Fibroblast of skin of abdomen (primary cell): ENCODE measurements at places on chromosomes 4 and X.

DNA sequence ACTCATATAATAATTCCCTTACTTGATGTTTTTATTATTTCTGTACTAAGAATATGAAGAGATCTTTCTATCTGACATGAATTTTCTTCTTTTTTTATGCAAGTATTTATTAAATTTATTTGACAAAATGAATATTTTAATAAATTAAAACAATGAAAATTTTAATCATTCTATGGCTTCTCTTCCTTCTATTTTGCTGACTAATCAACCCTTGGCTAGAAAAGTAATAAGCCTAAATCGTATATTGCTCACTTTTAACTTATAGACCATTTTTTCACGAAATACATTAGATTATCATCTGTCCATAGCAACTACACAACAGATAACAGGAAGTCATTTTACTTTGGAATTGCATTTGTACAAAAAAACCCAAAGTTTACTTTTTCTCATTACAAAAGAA, 38.6 kb downstream of the PRSS12 start:
- DNase-seq = no peak

- no peak for DNase-seq
Observed at GRCh38 chr4:150008546-150008945, 69.7 kb upstream of the DCLK2 start.

- DNase-seq = no peak
Observed at GRCh38 chr4:7485096-7485495, 50.4 kb upstream of the PSAPL1 start.

GRCh38 chr4:105495667-105496066, 21.8 kb upstream of the PPA2 start:
- DNase-seq = no peak

- DNase-seq = no peak
Observed at GRCh38 chr4:25401066-25401465, 24.0 kb downstream of the ANAPC4 start.

- peak; percentile 82 for DNase-seq
Observed at GRCh38 chr4:185881430-185881829, 69.4 kb upstream of the SORBS2 start.

DNA sequence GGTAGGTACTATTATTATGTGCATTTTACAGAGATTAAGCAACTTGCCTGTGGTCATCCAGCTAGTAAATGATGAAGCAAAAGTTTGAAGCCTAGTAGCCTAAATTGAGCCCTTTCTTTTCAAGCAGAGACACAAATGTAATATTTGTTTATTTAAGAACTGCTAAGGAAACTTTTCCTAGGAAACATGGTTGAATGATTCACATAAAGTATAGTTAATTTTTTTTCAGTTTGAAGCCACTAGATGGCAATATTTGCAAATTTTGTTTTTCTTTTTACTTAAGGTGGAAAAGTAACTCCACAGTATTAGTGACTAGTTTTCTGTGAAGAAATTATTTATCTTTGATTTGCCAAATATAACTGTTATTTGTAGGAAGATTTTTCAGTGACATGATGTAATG, 52.8 kb upstream of the ANKRD17 start:
- peak; percentile 31 for DNase-seq

DNA sequence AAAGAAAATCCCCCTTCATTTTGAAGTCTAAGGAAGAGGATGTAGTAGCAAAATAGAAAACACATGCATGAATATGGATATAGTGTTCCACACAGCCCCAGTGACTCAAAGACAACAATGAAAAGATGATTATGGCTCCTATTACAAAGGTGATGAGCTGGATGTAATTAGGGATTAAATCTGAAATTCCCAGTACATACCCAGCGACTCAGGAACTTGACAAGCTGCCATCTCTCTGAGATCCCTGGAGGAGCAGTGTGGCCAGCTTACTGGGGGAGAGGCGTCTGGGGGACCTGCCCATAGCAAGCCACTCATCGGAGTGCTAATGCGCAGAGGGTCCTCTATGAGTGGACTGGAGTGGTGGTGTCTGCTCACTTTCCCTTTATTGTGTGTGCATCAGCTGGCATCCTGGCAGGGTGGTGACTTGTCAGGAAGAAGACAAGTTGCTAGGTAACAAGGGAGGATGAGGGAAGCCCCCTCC, 42.7 kb upstream of the MGST2 start:
- DNase-seq = peak; percentile 42

DNA sequence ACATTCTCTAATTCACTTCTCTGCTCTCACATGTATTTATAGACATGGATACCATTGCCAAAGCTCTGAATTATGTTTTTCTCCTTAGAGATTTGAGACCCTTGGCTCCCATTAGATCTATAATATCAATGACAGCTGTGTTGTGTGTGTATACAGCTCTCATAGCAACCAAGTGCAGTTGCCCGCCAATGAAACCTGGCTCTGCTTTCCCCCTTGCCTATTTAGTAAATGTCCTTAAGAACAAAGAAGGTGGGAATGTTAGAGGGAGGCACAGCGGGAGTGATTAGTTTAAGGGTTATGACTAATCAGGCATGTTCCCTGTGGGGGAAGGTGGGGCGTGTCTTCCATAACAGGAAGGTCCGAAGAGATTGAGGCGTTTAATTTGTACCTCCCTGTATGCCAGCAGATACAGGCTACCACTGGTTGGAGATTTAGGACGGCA, 100.5 kb upstream of the TBC1D9 start:
- peak; percentile 38 for DNase-seq

GRCh38 chr4:151860561-151861093, 99.8 kb upstream of the GATB start:
- no peak for DNase-seq

DNA sequence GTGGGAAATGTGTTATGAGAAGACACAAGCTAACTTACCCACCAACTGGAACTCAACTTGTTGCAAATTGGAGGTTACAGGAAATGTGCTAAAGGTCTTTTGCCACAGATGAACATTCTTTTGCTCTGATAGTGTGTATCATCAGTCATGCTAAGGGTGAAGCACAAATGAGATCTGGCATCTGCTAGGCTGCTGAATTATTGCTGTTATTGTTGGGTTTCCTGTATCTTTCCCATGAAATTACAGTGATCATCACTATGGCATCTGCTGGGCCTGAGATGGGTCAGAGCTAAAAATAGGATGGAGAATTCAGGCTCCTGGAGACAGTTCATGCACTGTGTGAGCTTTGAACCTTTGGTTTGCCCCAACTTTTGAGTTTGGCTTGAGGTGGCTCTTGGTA, 124.5 kb downstream of the NPNT start:
- peak; percentile 76 for DNase-seq

DNA sequence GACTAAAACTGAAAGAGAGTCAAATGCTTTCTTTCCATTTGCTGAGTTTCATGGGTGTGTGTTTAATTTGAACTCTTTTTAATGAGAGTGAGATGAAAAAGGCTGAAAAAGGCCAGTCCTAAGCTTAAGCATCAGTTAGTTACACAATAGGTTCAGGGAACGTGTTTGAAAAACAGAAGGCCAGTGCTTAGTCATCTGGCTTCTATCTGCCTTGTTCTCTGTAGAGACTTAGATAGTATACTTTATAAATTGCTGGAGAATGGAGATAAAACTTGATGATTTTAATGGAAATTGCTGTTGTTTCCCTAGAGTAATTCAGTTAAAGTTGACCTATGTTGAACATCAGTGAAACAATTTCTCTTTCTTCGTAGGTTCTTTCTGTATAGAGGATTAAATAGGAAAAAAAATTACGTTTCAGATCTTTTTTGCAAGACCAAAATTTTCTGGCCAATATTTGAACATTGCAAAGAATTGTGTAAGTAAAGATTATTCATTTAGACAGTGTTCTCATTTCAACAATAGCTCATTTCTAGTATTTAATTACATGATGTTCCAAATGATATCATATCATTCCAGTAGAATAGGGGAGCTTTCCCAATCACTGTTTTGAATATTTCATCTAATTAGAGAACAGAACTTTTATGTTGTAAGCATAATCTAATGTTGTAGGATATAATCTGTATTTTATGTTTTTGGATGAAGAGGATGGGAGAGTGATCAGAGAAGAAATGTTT, 1088.8 kb downstream of the ADGRL3 start:
- no peak for DNase-seq

DNA sequence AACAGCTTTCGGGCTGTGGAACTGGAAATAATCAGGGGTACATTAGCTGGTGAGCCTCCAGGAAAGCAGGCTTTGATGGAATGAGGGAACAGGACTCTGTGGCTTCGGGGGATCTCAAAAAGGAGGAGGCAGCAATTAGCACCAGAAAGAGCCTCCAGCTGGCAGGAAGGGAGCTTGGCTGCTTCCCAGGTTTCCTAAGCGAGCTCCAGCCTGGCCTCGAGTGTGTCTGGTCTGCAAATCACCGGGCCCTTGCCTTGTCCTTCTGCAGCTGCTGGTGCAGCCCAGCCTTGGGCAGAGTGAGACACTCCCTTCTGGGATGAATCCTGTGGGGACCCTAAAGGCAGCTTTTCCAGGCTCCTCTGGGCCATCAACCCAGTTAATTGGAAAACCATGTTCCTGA, 10.7 kb upstream of the PDHA1 start:
- peak; percentile 27 for DNase-seq

DNA sequence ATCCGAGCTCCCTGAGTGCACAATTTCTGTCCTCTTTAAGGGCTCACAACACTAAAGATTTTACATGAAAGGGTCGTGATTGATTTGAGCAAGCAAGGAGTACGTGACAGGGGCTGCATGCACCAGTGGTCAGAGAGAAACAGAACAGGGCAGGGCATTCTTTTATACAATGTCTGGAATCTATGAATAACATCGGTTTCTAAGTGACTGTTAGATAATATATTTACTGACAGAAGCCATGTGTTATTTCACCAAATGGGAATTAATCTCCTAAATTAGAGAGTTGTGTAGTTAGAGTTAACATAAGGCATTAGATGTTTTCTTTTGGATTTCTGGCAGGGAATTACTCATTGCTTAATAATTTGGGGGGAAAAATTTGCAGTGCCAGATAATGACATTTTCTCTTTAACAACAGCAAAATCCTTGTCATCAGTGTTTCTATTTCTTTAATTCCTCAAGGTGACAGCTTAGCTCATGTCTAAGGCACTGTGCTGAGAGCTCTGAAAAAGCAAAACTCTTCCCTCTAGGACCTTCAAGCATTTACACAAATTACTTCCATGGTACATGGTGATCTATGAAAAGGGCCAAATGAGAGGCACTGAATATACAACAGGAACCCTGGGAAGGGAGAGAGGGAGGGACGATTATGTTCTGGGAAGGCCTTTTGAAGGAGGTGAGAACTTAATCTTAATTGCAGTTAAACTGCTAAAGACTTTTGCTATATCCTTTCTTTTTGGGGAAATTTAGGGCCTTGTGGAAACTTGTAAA, 145.0 kb downstream of the RTL3 start:
- DNase-seq = peak; percentile 5

DNA sequence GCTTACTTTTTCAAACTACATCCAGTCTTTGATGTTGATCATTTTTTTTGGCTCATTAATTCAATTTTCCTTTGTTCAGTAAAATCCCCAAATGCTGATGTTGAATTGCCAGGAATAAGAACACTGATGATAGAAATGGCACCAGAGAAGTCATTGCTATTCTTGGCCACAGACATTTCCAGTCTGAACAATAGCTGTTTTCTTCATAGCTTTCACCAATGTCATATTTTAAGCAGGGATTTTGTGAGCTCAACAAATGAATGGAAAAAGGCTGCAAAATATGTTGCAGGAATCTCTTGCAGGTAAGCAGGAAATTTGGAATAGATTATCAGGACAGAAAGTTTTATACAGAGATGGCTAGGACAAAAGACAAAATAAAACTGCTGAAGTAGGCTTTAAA, 40.5 kb upstream of the GLRB start:
- DNase-seq = no peak

- DNase-seq = peak; percentile 2
Observed at GRCh38 chrX:97070346-97070745, 186.6 kb downstream of the RPA4 start.

DNA sequence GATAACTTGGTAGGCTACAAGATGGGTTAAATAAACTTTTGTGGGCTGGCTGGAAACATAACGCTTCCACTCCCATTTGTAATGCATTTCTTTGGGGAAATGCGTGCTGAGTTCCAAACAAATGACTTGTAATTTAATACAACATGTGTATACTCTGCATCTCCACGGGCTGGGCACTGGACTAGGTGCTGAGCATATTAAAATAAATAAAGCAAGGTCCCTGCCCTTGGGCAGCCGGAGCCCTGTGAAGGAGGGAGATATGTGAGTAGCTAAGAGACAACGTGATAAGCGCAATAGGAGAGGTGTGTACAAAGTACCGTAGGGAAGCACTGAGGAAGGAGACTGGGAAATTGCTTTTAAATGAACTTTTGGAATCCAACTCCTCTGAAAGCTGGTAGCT, 147.2 kb upstream of the RBPJ start:
- no peak for DNase-seq

- no peak for DNase-seq
Observed at GRCh38 chr4:76697129-76697803, 200.7 kb downstream of the SOWAHB start.

GRCh38 chr4:158295053-158295452, 84.8 kb downstream of the TMEM144 start:
- no peak for DNase-seq

- no peak for DNase-seq
Observed at GRCh38 chrX:152646961-152647360, 9.3 kb downstream of the GABRQ start.

DNA sequence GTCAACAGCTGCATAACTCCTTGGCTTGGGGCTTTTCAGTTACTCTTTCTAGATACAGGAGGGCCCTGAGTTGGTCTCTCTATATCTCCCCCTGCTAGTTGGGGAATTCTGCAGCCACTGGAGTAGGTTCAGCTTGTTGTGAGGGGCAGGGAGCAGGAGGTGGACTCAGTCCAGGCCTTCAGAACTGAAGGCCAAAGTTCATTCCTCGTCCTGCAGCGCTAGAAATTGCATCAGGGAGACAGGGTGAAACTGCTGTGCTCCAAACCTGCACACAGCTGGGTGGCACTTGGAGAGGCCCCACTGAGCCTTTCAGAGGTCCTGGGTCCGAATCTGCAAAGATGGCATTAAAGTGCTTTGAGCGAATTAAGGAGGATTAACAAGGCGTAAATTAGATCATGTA, 24.9 kb upstream of the TRIM60 start:
- DNase-seq = no peak
